Activated CD4-positive, alpha-beta T cell treated with anti-CD3 and anti-CD28 coated beads, Interleukin-2, amount 50 U/mL, for 16 hours (primary cell): ENCODE measurements at places on chromosomes 12 and 14.

- DNase-seq: no peak
Measured at GRCh38 chr14:85573406-85573805, 43.5 kb downstream of the FLRT2 start.

DNA sequence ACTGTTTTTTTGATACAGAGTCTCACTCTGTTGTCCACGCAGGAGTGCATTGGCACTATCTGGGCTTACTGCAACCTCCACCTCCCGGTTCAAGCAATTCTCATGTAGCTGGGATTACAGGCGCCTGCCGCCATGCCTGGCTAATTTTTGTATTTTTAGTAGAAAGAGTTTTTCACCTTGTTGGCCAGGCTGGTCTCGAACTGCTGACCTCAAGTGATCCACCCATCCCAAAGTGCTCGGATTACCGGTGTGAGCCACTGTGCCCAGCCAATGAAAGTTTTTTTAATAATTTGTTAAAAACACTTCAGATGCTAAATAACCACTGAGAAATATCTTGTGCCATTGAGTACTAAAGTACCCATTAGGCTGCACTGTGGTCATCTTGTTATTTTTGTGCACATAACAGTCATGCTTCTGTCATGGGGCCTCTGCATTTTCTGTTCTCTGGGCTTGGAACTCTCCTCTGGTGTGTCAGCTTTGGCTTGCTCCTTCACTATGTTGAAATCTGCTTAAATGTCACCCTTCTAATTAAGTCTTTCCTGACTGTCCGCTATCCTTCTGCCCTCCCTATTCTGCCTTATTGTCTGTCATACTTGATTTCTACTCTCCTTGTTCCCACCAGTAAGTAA lies 105.1 kb downstream of the KTN1 start:
- DNase-seq: no peak

DNA sequence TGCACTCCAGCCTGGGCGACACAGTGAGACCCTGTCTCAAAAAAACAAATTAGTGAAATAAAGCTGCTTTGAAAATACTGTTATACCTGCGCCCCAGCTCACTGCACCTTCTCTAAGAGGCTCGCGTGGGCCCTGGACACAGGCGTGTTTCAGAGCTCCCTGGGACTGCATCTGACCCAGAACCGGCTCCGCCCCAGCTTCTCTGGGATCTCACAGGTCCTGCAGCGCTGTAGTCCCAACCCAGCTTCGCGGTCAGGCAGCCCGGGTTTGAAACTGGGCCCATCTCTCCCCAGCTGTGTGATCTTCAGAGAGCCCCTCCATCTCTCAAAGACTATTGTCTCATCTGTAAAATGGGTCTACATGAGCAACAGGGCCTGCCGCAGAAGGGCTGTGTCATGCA lies 7.5 kb downstream of the RIMBP2 start:
- no peak for DNase-seq

- no peak for DNase-seq
Measured at GRCh38 chr14:89455412-89455811, 38.4 kb upstream of the FOXN3 start.

DNA sequence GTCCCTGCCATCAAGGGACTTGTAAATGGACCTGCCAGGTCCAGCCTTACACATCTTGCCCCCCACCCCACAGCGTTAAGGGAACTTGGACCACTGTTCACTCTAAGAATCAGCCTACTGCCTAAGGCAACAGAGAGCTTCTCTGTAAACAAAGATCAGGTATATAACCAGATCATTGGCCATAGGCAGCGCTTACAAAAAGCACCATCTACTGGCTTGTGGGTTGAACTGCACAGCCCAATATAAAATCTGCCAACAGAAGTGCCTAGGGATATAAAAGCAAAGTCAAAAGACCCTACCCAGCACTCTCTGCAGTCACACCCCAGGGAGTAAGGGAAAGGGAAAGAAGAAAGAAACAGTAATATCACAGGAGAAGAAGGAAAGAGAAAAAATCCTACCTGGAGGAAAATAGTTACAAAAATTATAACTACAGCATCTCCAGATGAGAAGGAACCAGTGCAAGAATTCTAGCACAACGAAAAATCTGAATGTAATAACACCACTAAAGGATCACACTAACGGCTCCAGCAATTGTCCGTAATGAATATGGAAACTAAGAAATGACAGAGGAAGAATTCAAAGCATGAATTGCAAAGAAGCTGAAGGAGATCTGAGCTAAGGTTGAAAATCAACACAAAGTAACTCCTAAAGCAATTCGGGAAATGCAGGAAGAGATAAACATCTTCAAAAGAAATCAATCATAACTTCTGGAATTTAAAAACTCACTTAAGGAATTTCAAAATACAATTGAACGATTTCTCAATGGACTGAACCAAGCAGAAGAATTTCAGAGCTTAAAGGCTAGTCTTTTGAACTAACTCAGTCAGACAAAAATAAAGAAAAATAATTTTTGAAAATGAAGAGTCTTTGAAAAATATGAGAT lies 95.2 kb upstream of the PCED1B start:
- DNase-seq: peak; percentile 45

DNA sequence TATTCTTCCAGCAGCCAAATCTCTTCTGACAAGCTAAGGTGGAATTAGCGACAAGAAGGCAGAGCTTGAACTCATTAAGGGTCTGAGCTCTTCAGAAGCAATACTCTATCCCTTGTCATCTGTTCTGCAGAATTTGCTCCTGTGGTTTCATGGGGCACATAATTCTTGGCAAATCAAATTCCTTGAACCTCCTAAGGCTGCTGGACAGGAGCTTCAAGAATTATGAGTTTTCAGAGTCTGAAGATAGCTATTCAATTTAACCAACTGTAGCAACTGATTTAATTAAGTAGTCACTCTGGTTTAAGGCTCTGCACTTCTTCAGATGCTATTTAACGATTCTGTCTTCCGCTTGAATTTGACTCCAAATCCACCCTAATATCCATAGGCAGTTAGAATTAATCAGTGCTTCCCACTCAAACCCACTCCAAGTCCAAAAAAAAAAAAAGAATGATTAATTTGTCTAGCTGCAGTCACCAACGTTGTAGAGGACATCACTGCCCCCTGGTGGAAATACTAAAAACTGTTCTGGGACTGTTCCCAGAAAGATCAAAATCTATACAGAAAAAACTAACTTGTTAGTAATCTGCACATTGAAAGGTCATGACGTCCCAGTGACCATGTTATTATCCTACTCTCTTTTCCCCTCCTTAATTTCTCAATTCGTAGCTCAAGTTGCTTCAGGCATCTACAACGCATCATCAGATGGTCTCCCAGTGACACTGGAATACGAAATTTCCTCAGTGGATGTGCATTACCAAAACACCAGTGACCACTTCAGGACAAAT lies 169.9 kb downstream of the KIF21A start:
- DNase-seq: peak; percentile 37

GRCh38 chr14:76882651-76883050 lies 56.4 kb downstream of the LRRC74A start:
- no peak for DNase-seq

- DNase-seq: no peak
Measured at GRCh38 chr14:59687663-59688062, 111.1 kb upstream of the CCDC175 start.

DNA sequence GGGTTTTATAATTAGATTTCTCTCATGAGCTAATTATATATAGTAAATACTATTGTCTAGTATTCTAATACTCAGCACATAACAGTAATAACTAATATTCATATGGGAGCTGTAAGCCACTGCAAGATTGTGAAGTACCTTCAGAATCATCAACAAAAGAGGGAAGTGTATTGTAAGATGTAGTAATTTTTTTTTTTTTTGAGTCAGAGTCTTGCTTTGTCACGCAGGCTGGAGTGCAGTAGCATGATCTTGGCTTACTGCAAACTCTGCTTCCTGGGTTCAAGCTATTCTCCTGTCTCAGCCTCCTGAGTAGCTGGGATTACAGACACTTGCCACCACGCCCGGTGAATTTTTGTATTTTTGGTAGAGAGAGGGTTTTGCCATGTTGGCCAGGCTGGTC lies 3.1 kb downstream of the GPR33 start:
- no peak for DNase-seq

DNA sequence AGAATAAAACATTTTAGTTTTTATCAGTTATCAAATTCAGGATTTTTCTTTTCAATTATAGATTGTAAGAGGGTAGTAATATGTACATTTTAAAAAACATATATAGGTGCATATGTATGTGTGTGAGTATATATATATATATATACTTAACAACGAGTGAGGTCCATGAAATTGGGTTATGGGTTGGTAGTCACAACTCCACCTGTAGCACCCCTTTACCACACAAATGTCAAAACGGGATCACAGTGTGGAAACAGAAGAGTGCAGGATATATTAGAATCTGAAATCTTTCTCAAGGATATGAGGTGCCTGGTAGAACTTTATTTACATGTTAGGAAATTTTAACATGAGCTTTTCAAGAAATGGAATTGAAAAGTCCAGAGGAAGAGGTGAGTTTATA lies 31.3 kb downstream of the MIA2 start:
- no peak for DNase-seq

- no peak for DNase-seq
Measured at GRCh38 chr14:77559381-77559780, 57.1 kb downstream of the SPTLC2 start.

DNA sequence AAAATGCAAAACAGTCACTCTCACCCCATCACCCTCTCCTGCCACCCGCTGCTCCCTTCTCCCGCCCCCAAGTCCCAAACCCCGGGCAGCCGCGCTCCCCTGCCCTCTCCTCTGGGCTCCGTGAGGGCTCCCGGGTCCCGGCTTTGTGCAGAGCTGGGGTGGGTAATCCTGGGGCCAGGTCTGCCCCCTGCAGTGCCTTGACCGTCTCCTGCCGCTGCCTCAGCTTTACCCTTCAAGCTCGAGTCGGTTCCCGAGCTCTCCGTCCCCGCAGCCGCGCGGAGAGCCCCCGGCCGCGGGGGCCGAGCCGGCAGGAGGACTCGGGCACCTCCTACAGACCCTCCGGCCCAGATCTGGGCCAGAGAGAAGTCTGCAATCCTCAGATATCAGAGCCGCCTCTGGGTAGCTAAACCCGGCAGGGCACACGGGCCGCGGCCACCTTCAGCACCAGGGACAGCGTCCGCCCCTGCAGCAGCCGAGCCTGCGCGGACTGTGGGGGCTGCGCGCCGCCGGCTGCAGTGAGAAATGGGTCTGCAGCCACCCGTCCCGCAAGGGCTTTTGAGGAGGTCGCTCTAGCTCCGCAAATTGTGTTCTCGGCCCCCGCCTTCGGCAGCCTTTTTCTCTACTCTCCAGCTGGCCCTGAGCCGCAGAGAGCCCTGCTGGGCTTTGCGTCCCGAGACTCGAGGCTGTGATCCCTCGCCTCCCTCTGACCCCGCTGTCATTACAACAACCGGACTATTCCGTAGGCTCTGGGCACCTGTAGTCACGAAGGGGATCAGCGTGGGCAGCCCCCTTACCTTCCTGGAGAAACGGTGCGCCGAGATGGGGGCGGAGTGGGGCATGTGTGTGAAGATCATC lies 1.2 kb downstream of the PRMT8 start:
- DNase-seq: peak; percentile 40
